ENCODE measurements at places on chromosomes 1 and 21. TPM values are rescaled to one million over a fixed set of nuclear protein-coding genes. Genes with fewer than 3 reads are reported as not detected.

DNA sequence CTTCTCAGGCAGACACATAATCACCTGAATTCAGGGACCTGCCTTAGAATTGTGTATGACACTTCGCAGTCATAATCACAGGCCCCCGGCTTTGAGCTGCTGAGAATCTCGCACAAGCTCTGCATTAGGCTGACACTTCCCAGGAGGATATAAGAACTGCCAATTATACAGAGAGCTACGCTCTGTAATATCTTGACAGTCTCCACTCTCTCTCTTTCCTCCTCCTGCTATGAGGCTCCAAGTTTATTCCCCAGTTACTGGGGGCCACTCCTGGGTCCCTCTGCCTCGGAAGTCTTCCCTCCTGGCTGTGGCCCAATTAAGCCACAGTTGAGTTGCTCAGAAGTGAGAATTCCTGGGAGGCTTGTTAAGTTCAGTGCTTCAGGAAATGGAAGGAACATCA, 42.7 kb downstream of the EBNA1BP2 start:
- no peak for DNase-seq

GRCh38 chr21:17352996-17353655, 159.7 kb upstream of the CXADR start:
- DNase-seq: no peak

GRCh38 chr1:206668351-206668750, 16.4 kb upstream of the MAPKAPK2 start:
- DNase-seq: no peak

DNA sequence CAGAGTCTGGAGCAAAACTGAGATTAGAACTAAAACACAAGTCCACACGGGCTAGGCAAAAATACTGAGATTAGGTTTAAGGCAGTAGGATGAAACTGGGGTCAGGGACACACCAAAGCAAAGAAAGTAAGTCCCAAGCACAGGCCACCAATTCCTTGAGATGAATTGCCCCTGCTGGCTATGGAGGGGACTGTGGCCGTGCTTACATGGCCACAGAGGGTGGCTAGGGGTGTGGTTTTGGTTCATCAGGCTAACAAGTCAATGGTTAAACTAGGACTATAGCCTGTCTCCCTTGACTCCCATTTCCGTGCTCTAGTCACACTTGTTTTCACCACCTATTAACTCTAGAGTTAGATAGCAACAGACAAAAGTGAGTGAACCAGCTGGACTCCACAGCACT, 394.8 kb downstream of the PBX1 start:
- no peak for DNase-seq

DNA sequence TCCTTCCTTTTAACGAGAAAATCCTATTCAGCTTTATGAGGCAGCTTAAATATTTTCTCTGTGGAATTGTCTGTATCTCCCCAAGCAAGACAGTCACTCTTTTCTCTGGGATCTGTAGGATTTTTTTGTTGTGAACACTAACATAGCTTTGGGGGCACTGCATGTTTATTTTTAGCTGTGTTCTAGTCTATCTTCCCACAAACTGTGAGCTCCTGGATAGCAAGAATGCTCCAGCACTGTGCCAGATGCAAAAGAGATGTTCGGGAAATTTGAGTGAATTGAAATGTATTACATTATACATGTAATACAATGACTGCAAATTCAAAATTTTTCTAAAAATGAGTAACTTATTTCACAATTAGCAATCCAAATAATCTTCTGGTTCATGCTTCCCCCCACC, 282.2 kb downstream of the PLPP3 start:
- no peak for DNase-seq

DNA sequence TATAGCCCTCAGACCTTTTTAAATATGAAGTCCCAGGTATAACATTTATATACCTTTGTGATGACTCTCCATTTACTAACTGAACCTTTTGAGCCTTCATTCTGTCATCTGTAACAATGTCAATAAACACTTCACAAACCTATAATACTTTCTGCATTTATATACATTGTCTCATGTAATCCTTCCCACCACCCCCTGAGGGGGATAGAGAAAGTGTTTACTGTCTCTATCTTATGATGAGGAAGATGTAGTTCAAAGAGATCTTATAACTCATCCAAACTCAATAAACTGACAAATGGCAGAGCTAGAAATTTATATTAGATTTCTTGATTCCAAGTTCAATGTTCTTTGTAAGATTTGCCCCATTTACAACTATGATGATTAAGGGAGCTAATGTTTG, 48.3 kb upstream of the CR2 start:
- no peak for DNase-seq

- DNase-seq: no peak
These were observed 14.1 kb upstream of the KIAA1614 start for GRCh38 chr1:180898441-180899219.

GRCh38 chr1:234842726-234843641, 233.0 kb upstream of the IRF2BP2 start:
- no peak for DNase-seq

- DNase-seq: no peak
These were observed 51.9 kb downstream of the LDLRAD2 start for GRCh38 chr1:21863981-21864380.

DNA sequence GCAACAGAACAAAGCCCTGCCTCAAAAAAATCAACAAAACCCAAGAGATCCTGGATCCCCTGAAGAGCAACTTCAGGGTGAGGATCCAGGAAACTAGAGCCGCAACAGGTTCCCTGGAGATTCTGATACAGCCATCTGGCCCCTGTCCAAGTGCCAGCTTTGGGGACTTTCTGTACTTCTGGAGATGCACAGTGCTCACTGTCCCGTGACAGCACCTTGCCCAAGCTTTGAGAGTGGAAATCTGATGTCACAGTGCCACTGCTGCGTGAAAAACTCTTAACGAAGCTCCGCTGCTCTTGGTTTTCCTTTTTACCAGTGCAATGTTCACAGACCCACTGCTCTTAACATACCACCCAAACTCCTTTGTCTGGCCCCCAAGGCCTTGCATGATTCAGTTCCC, 26.3 kb downstream of the STK40 start:
- no peak for DNase-seq

GRCh38 chr1:198556971-198557370, 16.5 kb upstream of the ATP6V1G3 start:
- DNase-seq: no peak

DNA sequence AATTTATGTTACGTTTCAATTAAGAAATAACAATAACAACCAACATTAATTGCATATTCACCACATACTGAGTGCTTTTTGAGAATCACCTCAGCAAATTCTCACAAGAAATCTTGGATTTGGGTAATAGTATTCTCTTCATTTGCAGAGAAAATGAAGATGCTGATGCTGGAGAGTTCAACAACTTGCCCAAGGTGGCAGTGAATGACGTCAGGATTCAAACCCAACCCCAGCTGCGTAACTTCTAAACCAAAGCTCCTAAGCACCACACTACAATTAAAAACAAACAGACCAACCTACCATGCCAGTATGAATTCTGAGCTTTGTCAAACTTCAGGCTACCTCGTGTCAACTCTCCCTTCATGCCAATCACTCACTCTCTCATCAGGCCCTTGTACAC, 46.7 kb upstream of the GJB5 start:
- no peak for DNase-seq

- DNase-seq: no peak
These were observed 3.8 kb upstream of the LRRC47 start for GRCh38 chr1:3799976-3800685.

GRCh38 chr1:3465091-3465934, 10.8 kb downstream of the ARHGEF16 start:
- DNase-seq: no peak

DNA sequence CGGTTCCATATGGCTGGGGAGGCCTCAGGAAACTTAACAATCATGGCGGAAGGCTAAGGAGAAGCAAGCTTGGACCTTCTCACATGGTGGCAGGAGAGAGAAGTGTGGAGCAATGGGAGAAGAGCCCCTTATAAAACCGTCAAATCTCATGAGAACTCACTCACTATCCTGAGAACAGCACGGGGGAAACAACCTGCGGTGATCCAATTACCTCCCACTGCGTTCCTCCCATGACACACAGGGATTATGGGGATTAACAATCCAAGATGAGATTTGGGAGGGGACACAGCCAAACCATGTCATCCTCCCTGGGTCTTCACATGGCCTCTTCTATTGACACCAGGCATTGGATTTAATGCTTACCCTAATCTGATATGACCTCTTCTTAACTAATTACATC, 455.1 kb upstream of the VAMP3 start:
- no peak for DNase-seq

DNA sequence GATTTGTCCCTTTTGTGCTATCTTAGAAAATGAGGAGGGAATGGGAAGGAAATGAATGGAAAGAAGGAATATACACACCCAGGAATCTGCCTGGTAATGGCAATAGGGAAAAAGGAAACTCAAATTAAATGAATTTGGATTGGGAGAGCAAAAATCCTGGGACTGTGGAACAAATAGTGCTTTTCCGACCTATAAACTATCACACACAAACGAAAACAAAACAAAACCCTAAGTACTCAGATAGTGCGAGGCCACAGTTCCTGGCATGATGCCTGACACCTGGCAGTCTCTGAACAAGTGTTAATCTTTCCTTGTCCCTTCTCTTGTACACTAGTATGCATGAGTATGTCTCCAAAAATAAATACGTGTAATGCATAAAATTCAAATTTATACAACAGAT, 319.8 kb upstream of the SPAG17 start:
- no peak for DNase-seq

DNA sequence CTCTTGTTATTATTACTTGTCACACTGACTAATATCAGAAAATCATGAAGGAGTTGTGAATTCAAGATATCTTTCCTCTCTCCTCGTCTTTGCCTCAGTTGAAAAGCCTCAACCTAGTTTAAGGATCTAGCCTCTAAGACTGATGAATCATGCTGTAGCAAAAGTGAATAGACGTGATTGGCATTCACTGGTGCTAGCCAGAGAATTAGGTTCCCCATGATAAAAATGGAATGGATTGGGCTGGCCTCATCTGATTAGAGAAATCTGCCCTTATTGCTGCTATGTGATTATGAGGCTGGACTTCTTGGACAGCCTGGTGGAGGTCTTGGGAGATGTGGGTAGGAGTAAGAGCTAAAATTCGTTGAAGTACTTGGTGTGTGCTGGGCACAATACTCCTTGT, 208.2 kb downstream of the BACH1 start:
- no peak for DNase-seq

GRCh38 chr1:93750955-93751354, 69.3 kb upstream of the BCAR3 start:
- DNase-seq: no peak

PDE9A gene
- total RNA-seq: 1.5 TPM

RXFP4 gene
- total RNA-seq: not detected

DVL1 gene
- total RNA-seq: 36.5 TPM

TRIM58 gene
- not detected for total RNA-seq

FCRL1 gene
- total RNA-seq: not detected

HPCAL4 gene
- total RNA-seq: not detected

SLAMF9 gene
- not detected for total RNA-seq

LCE1D gene
- total RNA-seq: not detected

HRNR gene
- not detected for total RNA-seq
